ENCODE measurements at places on chromosomes 6 and 20.

DNA sequence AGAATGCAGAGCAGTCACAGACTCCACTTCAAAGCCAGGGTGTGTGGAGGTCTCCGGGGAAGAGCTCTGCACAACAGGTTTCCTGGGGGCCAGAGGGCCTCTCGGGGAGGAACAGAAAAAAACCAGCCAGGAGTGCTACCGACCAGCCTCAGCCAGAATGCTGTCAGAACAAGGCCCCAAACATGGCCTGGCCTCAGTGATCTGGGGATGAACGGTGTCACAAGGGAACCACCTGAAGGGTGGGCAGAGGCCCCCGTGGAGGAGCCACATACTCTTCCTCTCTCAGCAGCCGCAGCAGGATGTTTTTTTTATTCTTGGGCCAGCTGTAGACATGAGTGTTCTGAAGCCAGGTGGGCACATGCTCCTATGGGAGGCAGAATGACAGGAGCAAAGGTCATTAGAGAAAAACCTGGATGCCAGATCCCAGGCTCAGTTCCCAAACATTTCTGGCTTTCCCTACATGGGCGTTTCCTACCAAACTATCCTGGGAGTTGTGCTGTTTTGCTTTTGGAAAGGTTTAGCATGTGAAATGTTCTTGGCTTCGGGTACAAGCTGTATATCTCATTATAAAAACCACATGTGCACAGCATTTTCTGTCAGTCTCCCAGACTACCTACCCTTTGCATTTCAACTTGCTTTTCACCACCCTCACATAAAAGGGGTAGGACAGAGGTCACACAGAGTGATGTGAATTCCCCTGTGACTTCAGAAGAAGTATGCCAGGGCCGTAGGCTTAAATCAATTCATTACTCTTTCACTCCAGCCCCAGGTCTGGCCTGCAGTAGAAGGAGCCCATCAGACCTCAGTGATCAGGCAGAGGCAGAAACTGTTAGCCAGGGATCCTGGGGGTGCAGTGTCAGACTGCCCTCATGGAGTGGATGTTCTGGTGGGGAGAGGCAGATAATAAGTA is 46.2 kb downstream of the TRAF3IP2 start:
- DNase-seq, result no peak

DNA sequence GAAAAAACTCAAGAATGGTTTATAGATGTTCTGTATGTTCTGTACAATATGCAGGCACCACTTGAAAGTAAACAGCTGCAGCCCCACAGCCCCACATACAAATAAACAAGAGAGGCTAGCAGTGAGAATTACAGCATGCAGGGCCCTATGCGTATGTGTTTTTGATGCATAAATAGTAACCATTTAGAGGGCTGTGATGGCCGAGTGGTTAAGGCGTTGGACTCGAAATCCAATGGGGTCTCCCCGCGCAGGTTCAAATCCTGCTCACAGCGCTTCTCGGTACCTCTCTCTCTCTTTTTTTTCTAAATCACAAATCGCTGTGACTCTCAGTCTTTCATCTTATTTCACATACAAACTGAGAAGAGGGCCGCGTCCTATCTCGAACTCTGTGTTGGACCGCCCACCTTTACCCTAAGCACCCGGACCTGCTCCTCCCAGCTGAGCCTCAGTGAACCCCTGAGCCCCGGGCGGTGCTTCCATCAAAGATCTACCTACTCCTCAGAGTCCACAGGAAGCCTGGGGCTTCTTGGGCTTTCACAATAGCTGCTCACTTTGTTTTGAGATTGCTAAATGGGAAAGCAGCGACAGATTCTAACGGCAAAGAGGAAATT is 37.7 kb upstream of the PRSS16 start:
- DNase-seq, result no peak

DNA sequence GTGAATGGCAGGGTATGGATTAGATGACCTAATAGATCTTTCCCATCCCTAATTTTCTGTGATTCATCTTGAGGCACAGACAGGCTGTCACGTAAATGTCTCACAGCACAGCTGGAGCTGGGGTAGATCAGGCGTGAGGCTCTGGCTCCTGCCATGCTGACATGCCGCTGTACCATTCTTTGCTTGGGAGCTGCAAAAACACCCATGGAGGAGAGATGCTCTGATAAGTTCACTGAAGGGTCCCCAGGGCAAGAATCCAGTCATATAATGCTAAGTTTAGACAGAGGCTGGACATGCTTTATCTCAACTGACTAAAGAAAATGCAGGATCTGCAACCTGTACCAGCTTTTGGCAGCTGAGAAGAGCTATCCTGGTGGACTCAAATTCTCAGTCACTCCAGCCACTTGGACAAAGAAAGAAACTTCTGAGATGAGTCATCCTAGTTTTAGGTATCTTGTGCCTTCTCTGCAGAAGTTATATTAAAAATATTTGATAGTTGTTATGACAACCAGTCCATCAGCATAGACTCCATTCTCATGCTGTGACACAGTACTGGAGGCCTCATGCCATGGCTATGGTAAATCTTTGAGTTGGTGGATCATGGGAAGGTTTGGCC is 185.1 kb upstream of the RAB32 start:
- DNase-seq, result no peak

GRCh38 chr6:102736941-102737368 is 1343.4 kb downstream of the GRIK2 start:
- DNase-seq, result no peak

DNA sequence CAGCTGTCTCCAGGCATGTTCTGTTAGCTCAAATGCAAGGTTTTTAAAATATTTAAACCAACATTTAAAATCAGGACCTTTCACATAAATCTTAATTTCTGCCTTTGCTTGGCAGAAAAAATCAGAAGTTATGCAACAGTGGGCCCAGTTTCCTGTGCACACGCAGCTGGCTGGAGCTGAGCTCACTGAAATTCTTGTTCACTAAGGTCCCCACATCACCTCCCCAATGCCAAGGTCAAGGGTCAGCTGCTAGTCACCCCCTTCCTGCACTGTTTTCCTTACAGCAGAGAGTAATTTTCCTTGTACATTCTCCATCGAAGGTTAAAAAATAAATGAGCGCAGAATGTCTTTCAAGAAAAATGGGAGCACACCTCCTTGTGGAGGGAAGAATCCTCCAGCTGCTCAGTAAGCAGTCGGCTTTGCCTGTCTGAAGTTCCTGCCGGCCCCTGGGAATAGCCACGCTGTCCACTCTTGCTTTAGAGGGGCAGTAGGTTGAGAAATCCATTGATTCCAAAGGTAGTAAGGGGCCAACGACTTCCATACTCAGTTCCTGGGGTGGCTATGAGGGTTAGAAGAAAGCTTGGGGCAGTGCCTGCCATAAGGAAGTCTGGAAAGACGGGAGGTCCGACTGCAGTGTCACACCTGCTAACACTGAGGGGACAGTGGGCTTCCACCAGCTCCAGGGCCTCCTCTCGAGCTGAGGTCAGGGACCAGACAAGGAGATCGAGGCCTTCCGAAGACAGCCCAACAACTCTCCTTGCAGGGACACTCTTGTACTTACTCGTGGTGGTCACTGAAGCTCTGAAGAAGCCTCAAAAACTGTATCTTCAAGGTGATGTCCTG is 56.8 kb downstream of the MYH7B start:
- no peak for DNase-seq

- no peak for DNase-seq
Measured at GRCh38 chr6:148170286-148170685, 172.4 kb upstream of the SASH1 start.

DNA sequence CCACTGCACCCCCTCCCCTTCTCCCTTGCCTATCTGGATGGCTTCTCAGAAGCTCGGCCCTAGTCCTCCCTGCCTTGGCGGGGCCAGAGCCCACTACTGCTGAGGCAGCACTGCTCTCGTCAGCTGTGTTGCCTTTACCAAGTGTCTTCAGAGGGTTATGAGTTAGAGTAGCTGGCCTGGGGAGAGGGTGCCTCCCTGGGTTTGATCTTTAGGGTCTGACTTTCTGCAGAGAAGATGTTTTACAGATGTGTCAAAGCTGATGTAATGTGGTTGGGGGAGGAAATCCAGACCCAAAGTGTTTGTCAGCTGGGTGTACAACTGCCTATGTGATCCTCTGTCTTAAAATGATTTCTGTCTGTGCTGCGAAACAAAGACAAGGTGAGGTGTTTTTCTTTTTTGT is 30.4 kb upstream of the PI16 start:
- DNase-seq, result no peak

DNA sequence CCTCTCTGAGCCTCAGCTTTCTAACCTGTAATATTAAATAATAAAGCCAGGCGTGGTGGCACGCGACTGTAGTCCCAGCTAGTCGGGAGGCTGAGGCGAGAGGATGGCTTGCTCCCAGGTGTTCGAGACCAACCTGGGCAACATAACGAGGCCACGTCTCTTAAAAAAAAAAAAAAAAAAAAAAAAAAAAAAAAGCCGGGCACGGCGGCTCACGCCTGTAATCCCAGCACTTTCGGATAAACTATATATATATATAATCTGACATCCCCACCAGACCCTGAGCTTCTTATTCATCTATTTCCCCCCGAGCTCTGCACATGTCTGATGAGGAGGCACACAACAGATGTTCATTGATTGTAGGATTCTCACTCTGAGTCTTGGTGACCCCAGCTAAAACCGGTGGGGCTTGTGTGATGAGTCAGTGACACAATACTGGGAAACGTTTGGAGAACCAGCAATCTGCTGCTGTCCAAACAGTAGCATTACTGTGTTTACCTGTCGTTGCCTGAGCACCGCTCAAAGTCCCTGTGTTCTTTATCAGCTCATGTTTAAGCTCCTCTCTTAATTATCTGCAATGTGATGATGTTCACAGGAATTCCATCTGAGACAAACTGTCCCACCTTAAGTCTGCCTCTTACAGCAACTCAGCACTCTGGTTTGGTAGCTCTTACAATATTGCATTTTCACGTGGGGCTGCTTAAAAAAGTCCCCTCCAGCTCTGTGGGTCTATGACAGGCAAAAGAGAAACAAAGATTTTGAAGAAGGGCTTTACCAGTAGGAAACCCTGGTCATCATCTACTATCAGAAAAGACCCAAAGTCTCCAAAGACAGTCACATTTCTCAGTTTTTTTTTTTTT is 1.0 kb upstream of the SPATA2 start:
- no peak for DNase-seq

DNA sequence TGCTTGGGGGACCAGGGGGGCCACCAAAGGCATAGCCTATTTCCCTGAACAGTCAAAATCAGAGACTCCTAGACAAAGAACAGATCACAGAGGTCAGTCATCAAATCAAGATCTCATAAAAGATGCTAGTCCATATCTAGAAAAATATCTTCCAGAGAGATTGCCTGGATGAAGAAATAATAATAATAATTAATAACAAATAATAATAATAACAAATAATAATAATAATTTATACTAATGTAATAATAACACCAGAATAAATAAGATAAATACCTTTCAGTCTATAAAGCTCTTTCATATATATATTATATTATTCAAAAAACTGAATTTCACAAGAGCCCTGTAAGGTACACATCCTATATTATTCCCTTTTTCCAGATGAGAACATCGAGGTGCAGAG is 129.6 kb downstream of the PAX1 start:
- no peak for DNase-seq

GRCh38 chr6:7438011-7438410 is 48.4 kb downstream of the RIOK1 start:
- DNase-seq, result no peak

DNA sequence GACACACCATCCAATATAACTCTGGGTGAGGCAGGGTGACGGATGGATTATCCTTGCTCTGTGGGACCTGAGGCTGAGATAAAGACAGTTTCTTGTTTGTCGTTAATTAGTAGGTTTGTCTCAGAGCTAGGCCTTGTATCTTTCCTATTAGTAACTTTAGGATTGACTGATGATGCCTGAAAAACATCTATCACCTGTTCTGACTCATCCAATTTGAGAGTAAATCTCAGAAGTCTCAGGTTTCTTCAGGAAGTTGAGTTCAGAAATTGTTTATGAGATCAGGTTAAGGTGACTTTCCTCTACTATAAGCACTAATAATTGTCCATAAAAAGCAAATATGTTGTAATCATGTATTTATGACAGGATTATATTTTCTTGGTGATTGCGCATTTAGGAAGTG is 129.5 kb upstream of the SUPT3H start:
- DNase-seq, result no peak

- no peak for DNase-seq
Measured at GRCh38 chr6:14660806-14661579, 543.4 kb downstream of the CD83 start.

All from natural killer cell (primary cell).